Thoracic aorta (tissue), 2 donors: ENCODE measurements at places on chromosomes 2 and 18.

DNA sequence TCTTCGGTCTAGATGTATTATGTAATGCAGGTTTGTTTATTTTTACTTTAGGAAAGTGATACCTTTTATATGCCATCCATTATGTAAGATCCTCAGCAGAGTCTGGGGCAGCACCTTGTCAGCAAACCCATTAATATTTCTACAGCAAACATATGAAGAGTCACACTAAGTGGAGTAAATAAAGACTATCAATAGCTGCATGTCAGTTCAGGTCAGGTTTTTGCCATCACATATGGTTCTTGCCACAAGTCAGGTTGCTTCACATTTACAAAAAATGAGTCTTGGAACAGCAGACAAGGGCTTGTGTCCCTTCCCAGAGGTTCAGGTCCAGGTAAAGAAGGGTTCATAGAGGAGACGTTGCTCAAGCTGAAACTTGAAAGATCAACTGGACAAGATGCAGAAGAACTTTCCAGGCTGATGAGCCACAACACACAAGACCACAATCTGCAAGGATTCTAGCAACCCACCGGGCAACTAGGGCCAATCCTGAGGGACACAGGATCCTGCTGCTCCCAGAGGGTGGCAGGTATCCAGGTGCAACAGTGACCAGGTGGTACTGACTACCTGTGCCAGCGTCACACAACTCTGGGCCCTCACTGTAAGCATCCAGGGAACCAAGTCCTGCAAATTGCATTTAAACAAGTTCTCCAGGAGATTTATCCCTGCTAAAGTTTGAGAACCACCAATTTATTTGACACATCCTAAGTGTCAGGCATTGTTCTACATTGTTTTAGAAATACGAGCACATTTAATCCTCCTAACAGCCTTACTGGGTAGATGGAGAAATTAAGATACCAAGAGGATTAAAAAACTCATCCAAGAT lies 215.8 kb downstream of the ALPK2 start:
- DNase-seq: no peak

GRCh38 chr2:140658760-140659692 lies 1471.8 kb downstream of the LRP1B start:
- DNase-seq: no peak

DNA sequence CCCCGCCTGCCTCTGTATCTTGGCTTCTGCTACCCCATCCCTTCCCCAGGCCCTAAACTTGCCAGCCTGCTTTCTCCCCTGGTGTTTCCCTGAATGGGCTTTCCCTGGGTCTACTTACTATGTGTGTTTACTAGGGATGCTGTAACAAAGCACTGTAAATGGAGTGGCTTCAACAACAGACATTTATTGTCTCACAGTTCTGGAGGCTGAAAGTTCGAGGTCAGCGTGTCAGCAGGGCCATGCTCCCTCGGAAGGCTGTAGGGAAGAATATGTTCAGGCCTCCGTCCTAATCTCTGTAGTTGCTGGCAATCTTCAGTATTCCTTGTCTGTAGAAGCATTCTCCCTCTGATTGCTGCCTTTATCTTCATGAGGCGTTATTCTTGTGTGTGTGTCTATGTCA lies 113.6 kb downstream of the DDX1 start:
- no peak for DNase-seq

- DNase-seq: no peak
Measured at GRCh38 chr2:139078376-139078775, 298.2 kb upstream of the NXPH2 start.

DNA sequence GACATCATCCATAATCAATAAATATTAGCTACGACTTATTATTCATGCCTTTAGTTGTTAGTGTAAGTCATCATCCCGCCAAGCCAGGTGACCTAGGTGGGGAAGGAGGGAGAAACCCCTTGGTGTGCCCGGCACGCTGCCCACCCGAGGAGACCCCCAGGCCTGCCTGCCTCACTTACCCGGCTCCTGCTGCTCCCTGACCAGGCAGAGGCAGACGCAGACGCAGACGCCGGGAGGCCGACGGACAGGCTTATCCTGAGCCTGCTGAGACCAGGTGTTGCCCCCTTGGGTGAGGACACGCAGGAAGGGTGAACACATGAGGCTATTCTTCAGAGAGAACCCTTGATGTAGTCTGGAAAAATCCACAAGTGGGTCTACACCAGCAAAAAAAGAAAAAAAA lies 401.8 kb downstream of the GALR1 start:
- DNase-seq: no peak
